ENCODE measurements at places on chromosomes 11 and 22.
A peak's percentile ranks its signal among the peaks of the same experiment; 100 is the strongest.

GRCh38 chr22:24421428-24421931 is 5.9 kb upstream of the ADORA2A start:
- DNase-seq: peak; percentile 56

GRCh38 chr11:73258104-73259035 is 13.8 kb upstream of the P2RY6 start:
- DNase-seq: no peak

DNA sequence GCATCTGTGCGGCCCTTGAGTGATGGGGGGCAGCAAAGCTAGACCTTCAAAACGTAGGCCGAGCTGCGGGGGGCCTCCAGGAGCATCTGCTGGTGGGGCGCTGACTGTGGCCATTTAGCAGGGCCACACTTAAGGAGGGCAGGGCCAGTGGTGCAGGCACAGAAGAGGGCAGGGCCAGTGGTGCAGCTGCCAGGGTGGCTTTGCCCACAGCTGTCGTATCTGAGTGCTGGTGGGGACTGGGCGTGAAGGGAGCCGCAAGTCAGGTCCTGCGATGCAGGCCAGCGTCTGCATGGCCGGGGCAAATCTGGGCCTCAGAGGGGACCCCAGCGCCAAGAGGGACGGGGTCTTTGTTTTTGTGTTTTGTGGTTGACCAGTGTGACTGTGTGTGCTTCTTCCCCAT is 27.7 kb downstream of the RNH1 start:
- no peak for DNase-seq

DNA sequence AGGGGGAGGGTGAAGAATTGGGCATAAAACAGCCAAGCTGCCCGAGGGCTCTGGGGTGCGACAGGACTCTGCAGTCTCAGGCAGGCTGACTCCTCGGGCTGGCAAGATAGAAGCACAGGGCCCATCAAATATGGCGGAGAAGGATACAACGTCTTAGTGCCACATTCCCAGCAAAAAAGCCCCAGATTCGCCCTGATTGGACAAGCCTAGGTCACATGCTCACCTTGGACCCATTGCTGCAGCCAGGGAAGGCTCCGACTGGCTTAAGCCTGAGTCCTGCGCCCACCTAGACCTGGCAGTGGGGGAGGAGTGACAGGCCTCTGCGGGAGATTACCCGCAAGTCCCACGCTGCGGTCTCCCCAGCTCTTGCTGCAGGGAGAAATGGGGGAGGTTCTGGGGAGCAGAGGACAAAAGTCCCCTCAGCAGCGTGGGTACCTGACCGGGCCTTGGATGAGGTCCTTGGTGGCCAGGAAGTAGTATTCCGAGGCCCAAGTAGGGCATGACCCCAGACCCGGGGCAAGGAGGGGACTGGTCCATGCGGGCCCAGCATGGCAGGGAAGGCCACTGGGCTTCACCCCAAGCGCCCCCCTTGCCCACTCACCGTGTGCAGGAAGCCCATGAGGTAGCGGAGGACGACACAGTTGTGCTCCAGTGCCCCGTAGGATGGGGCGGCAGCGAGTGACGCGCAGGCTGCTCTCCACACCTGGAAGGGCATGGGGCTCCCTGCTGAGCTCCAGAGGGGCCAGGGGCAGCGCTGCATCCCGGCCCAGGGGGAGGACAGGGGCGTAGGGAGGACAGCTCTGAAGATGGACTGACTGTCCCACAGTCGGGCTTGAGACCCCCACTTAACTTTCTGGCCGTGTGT is 113.0 kb downstream of the ARHGAP8 start:
- no peak for DNase-seq

DNA sequence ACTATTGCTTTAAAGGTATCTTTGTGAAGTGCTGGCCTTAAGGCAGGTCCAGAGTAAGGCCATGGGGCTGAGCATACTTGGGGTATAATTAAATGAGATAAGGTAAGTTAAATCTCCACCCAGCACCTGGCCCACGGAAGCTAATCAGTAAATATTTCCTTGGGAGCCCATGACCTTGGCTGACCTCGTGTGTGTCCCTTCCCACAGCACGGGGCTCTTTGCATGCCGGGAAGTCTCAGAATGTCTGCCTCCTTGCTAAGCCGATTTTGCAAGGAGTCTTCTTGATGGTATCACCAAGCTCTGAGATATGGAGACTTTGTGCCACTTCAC is 46.5 kb downstream of the ADM start:
- DNase-seq: no peak

DNA sequence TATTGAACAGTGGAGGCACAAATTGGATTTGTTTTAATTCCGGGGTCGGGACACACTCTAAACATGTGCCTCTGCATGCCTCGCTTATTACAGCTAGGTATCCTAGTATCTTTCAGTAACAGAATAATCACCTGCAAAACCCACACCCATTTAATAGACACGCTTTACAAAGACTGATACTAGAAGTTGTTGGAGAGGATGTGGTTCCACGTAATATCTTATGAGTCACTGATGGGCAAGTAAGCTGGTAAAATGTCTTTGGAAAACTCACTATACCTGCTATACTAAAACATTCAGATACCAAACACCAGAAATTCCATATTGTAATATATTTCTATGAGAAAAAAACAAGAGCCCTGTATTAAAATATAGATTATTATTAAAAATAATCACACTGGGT is 84.0 kb downstream of the GGTLC2 start:
- no peak for DNase-seq

- DNase-seq: no peak
Measured at GRCh38 chr11:131498631-131499160, 128.3 kb downstream of the NTM start.
